Colonic mucosa (tissue), 4 donors: ENCODE measurements at places on chromosomes 2 and 18. TPM values are rescaled to one million over a fixed set of nuclear protein-coding genes. Genes with fewer than 3 reads are reported as not detected.

Gene CYTIP
- total RNA-seq, result 5.9 TPM

Gene PTRHD1
- 38.2 TPM for total RNA-seq

Gene ARHGEF4
- total RNA-seq, result 1.6 TPM

Gene FAM237A
- total RNA-seq, result not detected

Gene XDH
- total RNA-seq, result 44.4 TPM

Gene ECEL1
- 0.12 TPM for total RNA-seq

Gene CCT7
- total RNA-seq, result 353 TPM

Gene CASP8
- total RNA-seq, result 25.5 TPM

Gene ERFE
- total RNA-seq, result 0.50 TPM

Gene ASNSD1
- 24.4 TPM for total RNA-seq

Gene LRRTM1
- total RNA-seq, result 0.66 TPM

Gene AQP12B
- total RNA-seq, result 9.6 TPM

Gene TRIM43
- not detected for total RNA-seq

Gene CRYGC
- not detected for total RNA-seq

Gene AGXT
- 1.9 TPM for total RNA-seq

Gene DAW1
- not detected for total RNA-seq

Gene DCC
- total RNA-seq, result 0.10 TPM

Gene EHD3
- 1.1 TPM for total RNA-seq

Gene REG3A
- 0.79 TPM for total RNA-seq

Gene RAX
- not detected for total RNA-seq

Gene DPP10
- 8.1 TPM for total RNA-seq

Gene CBLN2
- 0.96 TPM for total RNA-seq

Gene GMPPA
- total RNA-seq, result 86.1 TPM

Gene CRIM1
- total RNA-seq, result 90.7 TPM

Gene CYP1B1
- total RNA-seq, result 3.5 TPM

Gene CRYBA2
- total RNA-seq, result 5.5 TPM

Gene IL1RL2
- 2.8 TPM for total RNA-seq

Gene ABCG5
- 0.29 TPM for total RNA-seq

Gene INHA
- not detected for total RNA-seq

Gene TOGARAM2
- 0.59 TPM for total RNA-seq

Gene POTEJ
- 0.17 TPM for total RNA-seq

Gene SERPINB12
- not detected for total RNA-seq
